ENCODE measurements at places on chromosomes 1 and 21.
A peak's percentile ranks its signal among the peaks of the same experiment; 100 is the strongest.

- ATAC-seq = no peak
Observed at GRCh38 chr1:923131-923990, at the start of gene SAMD11. Gene SAMD11 (plus strand): TSS chr1:923923. CDS start chr1:924432, 509 bp downstream.

DNA sequence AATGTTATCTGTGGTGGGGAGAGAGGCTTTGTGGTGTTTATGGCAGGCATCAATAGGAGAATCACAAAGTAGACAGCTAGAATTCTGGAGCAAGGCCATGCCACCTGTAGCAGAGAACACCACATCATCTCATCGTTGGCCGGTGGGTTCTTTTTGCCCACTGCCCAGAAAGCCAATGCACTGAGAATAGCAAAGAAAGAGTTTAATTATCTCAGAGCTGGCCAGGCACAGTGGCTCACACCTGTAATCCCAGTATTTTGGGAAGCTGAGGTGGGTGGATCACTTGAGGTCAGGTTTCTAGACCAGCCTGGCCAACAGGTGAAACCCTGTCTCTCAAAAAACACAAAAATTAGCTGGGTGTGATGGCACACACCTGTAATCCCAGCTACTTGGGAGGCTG is 99.2 kb upstream of the COG2 start:
- no peak for ATAC-seq

- ATAC-seq = no peak
Observed at GRCh38 chr1:5393146-5393545, 599.1 kb downstream of the NPHP4 start.

GRCh38 chr1:182015360-182015759 is 46.2 kb downstream of the ZNF648 start:
- ATAC-seq = no peak

DNA sequence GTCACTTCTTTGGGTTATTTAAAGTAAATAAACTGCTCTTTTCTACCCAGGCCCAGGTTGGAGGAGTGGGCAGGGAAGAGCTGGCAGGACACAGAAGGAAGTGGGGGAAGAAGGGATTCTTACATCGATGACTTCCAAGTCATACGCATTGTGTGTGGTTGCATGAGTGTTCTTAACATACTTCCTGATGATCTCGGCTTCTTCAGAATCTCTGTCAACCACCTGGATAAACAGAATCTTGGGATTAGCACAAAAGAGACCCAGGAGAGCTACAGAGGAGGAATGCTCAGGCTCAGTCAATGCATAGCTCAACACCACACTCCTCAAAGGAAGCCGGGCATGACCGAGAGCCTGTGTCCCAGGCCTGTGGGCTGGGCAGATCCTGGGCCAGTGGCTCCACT is 42.1 kb downstream of the PARP1 start:
- ATAC-seq = no peak

GRCh38 chr1:240352769-240353168 is 259.2 kb downstream of the GREM2 start:
- no peak for ATAC-seq

GRCh38 chr1:2443277-2444137 is 31.1 kb upstream of the PEX10 start:
- no peak for ATAC-seq

- no peak for ATAC-seq
Observed at GRCh38 chr1:28578696-28579218, 13.3 kb upstream of the RAB42 start.

DNA sequence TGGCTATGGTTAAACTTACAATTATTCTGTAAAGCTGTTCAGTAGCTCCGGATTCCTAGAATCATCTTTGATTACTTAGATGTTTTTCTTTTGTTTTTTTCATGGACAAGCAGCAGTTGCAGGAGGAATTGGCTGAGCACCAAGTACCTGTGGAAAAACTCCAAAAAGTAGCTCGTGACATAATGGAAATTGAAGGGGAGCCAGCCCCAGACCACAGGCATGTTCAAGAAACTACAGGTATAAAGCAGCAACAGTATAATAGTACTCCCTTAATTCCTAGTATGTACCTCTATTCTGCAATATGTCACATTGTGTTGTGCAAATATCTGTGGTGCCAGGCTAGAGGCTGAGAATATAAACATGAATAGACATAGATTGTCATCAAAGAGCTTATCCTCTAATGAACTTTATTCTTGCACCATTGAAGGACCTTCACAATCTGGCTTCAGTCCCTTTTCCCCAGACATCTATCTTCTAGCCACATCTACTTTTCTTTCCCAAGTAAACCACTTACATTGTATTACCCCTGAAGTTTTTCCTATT is 132.3 kb upstream of the BMP8A start:
- ATAC-seq = no peak

DNA sequence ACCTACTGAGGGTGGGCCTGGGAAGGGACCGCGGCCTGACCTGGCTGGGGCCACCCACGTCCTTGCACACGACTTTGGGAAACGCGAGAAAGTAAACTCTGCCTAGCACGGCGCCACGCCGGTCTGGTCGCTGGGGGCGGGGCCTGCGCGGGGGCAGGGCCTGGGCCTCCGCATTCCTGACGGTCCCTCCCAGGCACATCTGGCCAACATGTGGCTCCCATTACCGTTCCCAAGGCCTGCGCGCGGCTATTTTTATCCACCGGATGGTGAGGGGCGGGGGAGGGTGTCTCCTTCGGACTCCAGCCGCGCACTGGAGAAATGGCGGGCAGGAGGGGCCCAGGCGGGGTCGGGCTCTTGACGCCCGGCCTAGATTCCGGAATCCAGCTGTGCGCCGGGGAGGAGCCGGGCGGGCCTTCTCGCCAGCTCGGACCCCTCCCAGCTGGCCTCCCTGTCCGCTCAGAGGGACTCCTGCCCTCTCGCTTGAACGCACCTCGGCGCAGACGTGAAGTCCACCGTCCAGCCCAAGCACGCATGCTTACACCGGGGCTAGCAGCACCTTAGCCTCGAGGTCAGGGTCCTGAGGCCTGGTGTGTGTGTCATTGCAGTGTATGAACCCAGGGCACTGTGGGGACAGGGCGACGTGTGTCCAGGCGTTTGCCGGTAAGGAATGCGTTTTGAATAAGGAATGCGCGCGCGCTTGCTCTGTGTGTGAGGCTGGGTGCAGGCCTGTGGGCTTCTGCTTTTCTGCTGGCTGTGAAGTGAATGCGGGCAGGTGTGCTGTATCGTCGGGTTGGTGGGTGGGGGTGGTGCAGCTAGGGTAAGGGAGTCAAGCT is 2.1 kb downstream of the EVA1B start:
- peak; percentile 31 for ATAC-seq

GRCh38 chr1:167447521-167448136 is 70.7 kb downstream of the CD247 start:
- ATAC-seq = peak; percentile 96

- ATAC-seq = no peak
Observed at GRCh38 chr1:182515556-182515955, 65.6 kb downstream of the RGSL1 start.

GRCh38 chr1:175690915-175691314 is 52.5 kb downstream of the TNR start:
- no peak for ATAC-seq

GRCh38 chr1:167881069-167881468 is 32.9 kb downstream of the ADCY10 start:
- ATAC-seq = no peak

- ATAC-seq = no peak
Observed at GRCh38 chr1:207882692-207883091, 28.2 kb downstream of the CD34 start.

DNA sequence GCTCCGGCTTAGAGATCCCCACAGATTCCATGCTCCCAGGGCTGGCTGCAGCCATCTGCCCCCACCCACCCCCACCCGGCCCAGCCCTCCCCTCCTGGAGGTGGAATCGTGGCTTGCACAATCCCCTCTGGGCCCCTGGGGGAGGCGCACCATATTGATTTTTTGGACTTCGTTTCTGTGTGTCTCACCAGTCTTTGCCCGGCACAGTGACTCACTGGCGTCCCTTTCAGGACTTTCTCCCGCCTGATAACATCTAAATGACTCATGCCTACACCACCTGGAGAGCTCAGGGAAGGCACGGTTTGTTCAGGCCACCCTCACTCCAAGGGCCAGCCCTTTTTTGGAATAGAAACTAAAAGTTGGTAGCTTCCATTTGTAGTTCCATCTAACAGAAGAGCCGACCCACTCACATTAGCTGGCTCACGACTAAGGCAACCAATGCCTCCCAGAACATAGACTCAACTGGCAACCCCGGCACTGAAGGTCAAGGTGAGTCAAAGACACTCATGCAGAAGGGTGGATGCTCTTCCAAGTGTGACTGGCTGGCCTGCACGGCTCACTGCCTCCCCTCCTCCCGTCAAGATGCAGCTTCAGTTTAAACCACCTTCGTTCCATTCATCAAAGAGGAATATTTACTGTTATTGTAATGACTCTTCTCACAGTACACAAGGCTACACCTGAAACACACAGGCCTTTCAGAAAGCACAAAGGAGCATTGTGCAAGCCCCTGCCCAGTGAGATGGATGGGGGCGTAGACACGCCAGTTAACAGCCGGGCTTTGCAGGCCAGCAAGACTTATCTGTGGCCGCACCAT is 18.1 kb upstream of the ETS2 start:
- ATAC-seq = peak; percentile 43

GRCh38 chr1:214354440-214355148 is 73.6 kb downstream of the SMYD2 start:
- no peak for ATAC-seq

DNA sequence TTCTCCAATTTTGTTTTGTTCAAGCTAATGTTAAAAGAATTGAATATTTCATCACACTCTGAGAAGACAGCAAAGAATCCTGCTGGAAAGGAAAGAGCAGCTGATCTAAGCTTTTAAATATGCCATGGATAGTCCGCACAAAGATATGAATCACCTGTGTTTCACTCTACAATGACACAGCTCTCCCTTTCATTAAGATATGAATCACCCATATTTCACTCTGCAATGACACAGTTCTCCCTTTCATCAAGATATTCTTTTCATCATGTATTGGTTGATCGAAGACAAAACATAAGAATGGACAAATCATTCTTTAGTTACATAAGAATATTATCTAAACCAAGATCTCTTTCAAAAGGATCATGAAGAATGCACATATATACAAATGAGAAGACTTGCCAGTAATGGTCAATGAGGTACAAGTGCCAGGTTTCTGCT is 367.3 kb downstream of the SMYD3 start:
- no peak for ATAC-seq

DNA sequence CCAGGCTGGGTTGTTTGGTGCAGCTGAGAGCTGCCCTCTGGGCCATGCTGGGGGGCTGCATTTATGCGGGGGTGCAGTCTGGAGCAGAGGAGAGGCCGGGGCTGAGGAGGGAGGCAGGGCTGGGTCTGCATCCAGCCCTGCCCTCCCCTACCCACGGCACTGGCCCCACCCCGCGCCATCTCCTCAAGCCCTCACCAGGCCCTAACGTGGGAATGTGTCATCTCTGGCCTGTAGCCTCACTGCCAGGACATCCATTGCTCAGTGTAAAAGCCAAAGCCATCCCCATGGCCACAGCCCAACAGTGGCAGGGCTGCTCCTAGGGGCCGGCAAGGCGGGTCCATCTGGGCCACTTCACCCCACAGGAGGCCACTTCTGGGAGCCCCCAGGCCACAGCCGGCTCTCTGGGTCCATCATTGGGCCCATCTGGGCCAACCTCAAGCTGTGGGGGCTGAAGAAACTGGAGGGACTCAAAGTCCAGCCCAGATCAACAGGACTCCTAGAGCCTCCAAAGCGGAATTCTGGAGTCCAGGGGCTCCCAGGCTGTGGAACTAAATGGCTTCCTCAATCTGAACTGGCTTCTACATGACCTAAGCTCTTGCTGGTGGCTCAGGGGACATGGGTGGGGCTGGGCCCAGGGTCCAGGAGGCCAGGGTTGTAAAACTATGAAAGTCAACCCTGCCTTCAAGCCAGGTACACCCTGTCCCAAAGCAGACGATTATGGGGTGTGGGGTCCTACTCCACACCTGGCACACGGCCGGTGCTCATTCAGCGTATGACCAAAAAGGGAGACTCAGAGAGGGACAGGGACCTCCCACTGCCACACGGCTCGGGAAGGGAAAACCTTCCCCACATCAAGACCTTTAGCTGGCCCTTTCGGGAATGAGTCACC is 32.6 kb downstream of the RUNX3 start:
- ATAC-seq = no peak

DNA sequence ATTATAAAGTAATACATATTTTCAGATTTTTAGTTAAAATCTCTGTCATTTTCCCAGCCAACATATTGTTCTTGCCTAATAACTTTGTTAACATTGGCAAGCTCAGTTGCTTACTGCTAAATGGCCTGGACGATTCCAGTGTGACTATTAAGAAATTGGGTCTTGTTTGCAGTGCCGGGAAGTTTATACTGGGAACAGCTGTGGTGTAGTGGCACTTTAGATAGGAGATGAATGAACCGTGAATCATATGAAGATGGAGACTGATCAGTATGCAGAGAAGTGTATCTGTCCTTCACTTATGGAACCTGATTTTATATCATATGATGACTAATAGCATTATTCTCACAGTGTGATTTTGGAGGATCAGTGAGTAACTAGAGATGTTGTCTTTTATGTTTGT is 3.3 kb downstream of the CHRM3 start:
- ATAC-seq = no peak

- peak; percentile 75 for ATAC-seq
Observed at GRCh38 chr1:221778535-221779142, 36.8 kb upstream of the DUSP10 start.

- ATAC-seq = no peak
Observed at GRCh38 chr1:40636777-40637176, 28.7 kb downstream of the RIMS3 start.

GRCh38 chr1:24705260-24706073 is 39.8 kb upstream of the CLIC4 start:
- peak; percentile 82 for ATAC-seq

DNA sequence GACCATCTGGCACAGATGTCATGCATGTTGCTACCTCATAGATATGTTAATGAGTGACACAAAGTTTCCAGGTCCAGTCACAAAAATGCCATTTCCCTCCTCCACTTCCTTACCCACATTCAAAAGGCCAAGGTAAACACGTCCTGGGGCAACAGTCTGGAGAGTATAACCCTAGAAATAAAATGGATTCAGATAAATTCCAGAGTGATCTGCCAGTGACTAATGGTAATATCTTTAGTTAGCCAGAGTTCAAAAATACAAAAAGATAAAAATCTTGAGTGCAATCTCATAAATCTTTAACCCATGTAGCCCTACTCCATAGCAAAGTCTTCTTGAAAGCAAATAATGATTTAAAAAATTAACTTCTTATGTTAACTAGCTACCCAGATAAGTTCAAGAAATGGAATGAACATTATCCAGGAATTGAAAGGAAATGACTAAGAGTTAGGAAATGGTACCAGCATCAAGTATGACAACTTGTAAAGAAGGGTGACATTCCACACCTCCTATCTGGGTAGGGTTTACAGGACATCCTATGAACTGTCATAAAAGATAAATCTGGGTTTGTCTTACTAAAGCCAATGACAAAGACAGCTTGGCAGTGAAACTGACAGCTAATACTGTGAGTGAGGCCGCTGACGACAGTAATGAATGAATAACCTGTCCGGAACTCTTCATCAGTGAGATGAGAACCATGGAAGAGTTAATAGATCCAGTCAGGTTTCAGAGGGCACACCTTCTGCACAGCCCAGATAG is 18.1 kb downstream of the RGS2 start:
- no peak for ATAC-seq

DNA sequence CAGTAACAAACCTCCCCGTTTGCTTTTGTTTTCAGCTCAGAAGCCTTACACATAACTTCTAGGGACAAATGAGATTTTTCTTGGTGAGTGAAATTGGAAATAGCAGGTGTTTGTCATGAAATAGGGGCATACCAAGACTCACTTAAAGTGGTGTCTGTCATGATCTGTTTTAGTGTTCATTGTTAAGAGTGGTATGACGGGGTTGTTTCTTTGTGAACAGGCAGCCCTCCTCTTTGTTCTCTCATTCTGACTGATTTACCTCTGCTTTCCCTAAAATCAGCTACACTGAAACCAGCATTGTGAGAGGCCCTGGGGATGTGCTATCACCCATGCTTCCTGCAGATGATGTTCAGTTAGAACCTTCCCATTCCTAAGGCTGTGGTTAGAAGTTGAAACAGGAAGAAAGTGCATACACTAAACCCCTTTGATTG is 2.5 kb upstream of the ERO1B start:
- peak; percentile 53 for ATAC-seq
